ENCODE measurements at places on chromosomes 5 and 9.

DNA sequence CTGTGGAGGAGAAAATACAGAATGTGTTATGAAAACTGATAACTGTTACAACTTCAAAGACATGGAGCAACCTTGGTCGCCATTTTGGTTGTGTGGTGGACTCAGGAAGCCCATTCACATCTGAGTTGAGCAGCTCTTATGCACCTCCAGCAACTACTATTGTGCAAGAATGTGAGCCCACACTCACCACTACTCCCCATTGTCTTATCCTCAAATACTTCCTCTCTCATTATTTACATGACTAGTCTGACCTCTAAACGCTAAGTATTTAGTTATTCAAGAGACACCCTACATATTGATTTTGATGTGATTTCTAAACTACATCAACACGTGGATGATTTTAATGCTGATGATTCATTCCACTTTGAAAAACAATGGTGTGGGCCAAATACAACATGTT, 516.6 kb upstream of the CLINT1 start:
- DNase-seq = no peak

DNA sequence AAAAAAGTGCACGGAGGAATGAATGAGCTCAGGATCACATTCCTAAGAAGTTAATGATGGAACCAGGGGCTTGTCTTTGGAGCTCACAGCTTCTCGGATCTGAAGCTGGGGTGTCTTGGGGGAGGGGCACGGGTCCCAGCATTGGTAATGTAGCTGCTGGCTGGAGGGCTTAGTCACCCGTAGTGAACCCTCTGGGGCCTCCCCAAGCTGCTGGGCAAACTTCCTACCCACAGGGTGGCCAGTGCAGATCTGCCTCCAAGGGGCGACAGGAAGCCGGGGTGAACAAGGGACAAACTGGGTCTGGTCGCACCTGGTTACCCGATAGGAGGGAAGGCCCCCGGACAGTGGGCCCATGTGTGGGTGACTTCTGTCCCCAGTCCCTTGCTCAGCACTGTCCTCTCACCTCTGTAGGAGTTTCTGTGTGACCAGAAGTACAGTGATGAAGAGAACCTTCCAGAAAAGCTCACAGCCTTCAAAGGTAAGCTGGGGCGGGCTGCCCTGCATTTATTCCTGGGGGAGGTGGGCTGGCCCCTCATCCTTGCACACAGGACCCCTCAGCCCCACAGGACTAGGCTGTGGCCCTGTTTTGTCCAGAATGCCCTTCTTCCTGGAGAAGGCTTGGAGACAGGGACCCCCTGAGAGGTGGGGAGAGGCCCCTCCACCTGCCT, 14.1 kb upstream of the NUP214 start:
- DNase-seq = no peak

GRCh38 chr5:50667023-50667652, 701 bp downstream of the PARP8 start:
- DNase-seq = no peak

DNA sequence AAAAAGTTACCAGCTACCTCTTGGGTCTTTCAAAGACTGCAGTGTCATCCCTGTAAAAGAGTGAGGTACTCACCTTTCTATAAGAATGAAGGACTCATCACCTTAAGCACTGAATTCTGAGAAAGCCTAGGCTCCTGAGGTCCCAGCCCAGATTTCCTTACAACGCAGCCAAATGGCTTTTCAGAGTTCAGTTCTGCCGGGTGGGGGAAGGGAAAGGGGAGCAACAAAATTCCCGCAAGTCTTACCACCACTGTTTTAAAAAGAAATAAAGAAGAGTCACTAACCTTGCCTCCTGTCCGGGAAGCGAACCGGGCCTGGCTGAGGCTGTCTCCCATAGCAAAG, 373 bp downstream of the ADAMTS12 start:
- DNase-seq = no peak

GRCh38 chr9:90985631-90986030, 184.0 kb downstream of the SYK start:
- no peak for DNase-seq

- no peak for DNase-seq
Measured at GRCh38 chr9:109289931-109290330, 30.9 kb downstream of the EPB41L4B start.

- no peak for DNase-seq
Measured at GRCh38 chr9:14058325-14058688, 255.6 kb downstream of the NFIB start.

DNA sequence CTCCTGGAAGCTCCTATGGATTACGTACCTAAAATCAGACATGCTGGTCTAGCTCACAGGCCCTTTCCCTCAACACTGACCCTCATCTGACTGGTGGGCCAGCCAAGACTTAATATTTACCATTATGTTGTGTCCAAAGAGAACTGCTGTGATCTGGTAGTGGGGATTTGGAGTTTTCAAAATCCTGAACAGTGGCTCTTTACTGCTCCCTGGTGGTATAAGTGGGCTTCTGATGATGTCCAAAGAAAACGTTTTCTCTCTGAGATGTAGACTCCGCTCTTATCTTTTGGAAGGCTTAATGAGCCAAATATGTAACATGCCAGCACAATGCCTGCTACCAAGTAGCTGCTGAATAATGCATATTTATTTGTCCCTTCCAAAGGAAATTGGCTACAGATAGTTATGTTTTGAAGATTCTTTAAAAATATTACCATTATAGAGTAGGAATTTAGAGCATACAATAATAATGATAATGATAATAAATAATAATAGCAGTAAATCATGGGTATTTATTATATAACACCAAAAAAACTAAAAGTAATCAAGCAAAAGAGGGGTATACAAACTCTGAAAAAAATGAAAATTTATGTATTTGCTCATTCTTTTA, 406.6 kb upstream of the TNC start:
- DNase-seq = peak; percentile 10

DNA sequence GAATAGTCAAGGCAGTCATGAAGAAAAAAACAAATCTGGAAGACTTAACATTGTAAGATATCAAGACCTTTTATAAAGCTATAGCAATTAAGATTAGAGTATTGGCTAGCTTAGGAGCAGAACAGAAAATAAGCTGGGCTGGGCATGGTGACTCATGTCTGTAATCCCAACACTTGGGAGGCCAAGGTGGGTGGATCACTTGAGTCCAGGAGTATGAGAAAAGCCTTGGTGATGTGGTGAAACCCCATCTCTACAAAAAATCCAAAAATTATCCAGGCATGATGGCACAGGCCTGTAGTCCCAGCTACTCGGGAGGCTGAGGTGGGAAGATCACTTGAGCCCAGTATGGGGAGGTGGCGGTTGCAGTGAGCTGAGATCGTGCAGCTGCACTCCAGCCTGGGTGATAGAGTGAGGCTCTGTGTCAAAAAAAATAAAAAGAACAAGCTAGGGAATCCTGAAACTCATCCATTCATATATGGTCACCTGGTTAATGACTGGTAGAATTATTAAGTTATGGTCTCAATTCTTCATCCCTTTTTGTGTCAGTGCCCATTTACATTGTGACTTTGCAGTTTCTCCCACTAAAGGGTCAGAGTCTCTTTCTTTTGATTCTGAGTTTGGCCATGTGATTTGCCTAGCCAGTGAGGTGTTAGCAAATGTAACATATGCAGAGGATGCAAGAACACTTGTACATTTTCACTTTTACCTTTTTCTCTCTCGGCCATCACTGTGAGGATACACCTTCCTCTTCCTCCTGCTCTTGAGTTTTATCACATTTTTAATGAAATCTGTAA, 144.6 kb upstream of the SGCD start:
- DNase-seq = no peak

- DNase-seq = no peak
Measured at GRCh38 chr5:32420506-32420905, 24.0 kb downstream of the ZFR start.

DNA sequence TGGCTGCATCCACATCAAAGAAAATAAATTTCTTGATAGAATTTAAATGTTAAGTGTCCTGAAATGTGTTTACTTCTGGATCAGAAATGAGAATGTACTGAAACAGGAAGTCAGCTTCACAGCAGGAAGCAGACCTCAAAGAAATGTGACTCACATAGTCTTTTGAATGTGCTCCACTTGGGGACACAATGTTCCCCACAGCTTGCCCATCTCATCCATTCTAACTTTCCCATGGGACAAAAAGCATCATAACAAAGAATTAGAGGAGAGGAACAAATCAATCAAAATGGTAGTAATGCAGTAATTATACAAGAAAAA, 85.7 kb downstream of the GRAMD2B start:
- DNase-seq = no peak

DNA sequence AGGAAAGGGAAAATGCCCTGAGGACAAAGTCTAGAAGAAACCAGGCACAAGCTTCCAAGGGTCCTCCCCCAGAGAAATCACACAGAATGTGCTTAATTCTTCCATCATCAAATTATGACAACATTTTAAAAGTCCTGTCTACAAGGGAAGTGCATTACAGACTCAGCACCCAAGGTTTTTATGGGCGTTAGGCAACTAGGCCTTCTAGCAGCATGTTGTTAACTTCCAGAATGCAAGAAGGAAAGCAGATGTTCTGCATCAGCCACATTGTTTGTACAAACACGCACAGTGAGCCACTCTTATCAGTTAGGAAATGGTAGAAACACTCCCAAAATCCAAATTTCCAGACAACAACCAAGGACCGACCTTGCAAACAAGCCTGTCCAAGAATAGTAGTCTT, 26.5 kb downstream of the SMC5 start:
- no peak for DNase-seq

GRCh38 chr5:56803025-56803424, 12.3 kb upstream of the MAP3K1 start:
- no peak for DNase-seq

DNA sequence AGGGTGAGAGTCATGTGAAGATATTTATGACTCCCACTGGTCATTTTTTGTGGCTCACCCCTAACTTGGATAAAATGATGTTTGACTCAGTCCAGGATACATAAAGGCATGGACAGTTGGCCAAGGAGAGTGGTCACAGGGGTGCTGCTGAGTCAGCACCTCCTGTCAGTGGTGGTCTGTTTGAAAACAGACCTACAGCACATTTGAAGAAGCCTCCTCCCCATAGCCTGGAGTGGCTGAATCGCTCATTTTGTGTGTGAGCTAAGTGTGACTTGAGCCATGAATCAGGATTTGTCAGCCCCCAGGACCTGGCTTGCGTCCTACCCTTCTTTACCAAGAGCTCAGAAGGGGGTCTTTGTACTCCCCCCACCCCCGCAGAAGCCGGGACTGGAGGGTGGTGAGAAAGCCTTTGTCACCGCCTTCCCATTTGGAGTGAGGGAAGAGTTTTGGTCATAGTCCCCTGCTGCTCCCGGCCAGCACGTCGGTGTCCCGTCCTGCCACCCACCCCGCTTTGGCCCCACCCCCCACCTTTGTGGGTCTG, 35.6 kb downstream of the TRIO start:
- no peak for DNase-seq

- DNase-seq = no peak
Measured at GRCh38 chr5:72842816-72843215, 26.4 kb downstream of the TNPO1 start.

DNA sequence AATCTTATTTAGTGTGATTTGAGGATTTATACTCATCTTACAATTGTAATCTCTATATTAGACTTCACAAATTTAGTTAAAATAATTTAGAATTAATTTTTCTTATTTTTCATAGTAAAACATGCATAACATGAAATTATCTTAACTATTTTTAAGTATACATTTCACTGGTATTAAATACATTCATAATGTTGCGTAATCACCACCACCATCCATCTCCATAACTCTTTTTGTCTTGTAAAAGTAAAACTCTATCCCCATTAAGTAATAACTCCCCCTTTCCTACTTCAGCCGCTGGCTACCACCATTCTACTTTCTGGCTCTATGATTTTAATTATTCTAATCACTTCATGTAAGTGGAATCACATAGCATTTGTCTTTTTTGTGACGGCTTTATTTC, 193.4 kb downstream of the SH3GL2 start:
- no peak for DNase-seq

DNA sequence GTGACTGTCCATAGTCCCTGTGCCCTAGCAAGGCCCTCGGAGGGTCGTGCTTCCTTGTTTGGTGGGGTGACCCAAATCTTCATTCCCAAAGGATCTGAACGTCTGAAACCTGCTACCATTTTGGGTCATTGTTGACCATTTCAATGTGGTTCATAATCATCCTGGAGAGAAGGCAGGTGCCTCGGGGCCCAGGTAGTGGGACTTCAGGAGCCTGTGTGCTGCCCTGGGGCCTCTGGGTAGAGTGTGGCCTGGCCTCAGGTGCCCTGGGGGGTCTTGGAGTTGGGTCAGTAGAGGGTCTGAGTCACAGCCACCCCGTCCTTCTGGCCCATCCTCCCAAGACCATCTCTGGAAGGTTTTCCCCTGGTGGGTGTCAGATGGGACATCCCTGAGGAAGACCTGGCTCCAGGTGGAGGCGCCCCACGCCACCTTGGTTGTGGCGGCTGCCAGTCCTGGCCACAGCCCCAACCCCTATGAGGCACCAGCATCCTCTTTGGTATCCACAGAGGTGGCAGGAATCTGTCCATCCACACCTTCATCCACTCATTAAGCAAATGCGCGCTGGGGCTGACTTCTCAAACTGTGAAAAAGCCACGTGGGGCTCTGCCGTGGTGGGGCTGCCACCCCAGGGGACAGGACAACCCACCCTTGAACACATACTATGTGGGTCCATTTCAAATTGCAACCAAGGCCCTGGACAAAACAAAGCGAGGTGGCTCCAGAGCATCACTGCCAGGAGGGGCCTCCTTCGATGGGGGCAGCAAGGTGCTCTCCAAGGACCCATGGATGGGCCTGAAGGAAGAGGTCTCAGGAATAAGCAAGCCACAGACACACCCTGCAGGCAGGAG, 41.6 kb upstream of the FCN1 start:
- no peak for DNase-seq

- DNase-seq = peak; percentile 51
Measured at GRCh38 chr9:72315089-72315509, 49.9 kb downstream of the ZFAND5 start.

GRCh38 chr9:134492281-134492691, 149.3 kb upstream of the COL5A1 start:
- no peak for DNase-seq

DNA sequence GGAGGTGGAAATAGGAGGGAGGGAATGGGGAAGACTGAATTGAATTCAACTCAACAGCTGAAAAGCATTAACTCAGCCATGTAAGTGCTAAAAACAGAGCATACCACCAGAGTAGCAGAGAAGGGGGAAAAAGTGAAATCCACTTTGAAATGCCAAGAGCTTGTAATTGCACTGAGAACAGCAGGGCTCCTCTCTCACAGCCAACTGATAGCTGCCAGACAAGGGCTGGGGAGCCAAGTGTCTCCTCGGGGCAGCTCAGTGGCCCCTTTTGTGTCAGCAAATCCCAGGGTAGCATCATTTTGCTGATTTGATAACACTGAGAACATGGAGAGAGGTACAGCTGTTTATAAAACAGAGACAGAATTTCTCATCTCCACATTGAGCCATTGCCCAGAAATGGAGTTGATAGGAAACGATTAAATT, 182.5 kb downstream of the FRMD3 start:
- DNase-seq = no peak

DNA sequence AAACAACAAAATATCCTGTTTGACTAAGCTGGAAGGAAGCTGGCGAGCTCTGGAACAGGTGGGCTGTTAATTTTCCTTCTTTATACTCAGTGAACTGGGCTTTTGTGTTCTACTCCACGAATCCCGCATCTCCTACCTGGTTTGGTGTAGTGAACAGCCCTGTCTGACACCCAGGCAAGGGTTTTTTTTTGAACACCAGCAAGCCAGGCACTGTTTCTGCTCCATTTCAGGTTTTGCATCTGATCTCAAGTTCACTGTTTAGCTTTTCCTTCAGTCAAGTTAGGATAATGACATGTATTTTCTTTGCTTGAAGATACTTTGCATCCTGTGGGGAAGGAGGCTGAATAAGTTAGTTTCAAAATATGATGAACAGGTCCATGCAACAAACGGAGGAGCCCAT, 204.5 kb downstream of the SEMA6A start:
- DNase-seq = no peak

GRCh38 chr5:29077451-29077850, 2039.1 kb upstream of the CDH9 start:
- no peak for DNase-seq
